Foreskin melanocyte (primary cell): ENCODE measurements at places on chromosomes 5 and 9.

DNA sequence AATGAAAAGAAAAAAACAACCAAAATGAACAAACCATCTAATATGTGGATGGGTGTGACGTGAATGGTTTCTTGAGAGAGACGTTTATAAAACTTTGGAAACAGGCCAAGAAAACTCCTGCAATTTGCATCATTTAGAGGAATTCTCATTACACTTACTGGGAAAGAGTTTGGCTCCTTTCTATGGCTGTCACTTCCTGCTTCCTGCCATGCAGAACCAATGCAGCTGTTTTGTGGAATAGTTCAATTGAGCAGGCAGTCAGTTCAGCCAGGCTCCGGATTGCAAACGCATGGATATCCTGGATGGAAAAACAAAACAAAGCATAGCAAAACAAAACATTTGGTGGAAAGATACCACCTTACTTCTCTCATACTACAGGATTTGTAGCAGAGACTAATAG is 36.6 kb downstream of the FAM114A2 start:
- peak; percentile 6 for DNase-seq

- DNase-seq, result peak; percentile 94
Observed at GRCh38 chr5:78747705-78748359, 99.3 kb upstream of the LHFPL2 start.

DNA sequence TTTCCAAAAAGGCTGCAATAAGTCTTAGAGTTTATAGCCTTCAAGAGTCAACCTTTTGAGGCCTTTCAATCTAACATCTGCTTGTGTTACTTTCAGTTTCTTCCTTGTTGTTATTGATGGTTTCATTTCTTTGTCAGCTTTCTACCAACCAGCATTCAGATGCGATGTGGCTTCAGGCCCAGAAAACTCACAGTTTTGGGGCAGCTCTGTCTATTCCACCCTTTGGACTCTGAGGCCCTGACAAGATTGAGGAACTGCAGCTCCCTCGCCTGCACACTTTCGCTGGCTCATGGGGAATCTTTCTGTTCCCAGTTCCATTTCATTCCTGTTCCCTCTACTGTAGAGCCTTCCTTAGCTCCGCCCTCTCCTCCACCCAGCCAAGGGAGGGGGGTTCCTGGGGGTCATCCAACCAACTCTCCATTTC is 13.3 kb upstream of the WHRN start:
- DNase-seq, result no peak

DNA sequence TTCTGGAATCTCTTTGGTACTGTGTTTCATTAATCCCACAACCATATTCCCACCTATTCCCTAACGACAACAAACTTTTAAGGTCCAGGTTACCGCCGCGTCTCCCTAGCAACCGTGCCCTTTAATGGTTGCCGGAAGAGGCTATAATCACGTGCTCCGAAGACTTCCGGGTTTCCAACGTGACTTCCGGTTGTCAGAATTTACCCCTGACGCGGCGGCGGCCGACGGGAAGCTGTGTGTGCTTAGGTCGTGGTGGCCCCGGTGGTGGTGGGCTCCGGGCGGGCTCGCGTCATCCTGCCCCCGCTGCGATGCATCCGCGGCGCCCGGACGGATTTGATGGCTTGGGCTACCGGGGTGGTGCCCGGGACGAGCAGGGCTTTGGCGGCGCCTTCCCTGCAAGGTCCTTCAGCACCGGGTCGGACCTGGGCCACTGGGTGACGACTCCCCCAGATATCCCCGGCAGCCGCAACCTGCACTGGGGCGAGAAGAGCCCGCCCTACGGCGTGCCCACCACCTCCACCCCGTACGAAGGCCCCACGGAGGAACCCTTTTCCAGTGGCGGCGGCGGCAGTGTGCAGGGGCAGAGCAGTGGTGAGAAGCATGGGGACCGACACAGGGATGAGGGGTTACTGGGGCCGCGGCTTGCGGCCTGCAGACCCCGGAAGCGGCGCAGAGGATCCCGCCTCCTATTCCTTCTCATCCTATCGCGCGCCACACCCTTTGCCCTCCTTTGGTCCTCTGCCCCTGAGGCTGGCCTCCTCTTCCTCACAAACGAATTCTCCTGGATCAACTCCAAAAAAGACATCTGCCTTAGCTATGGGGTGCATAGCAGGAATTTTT is at the start of gene SLC25A46:
SLC25A46 (plus strand) TSS at position 196 of the 840 bp plus-strand sequence; CDS start at position 309, 113 bp downstream.
- DNase-seq, result peak; percentile 89

GRCh38 chr5:87787086-87787485 is 374.4 kb upstream of the CCNH start:
- DNase-seq, result no peak

GRCh38 chr9:5428794-5429528 is 8.8 kb downstream of the PLGRKT start:
- DNase-seq, result no peak

DNA sequence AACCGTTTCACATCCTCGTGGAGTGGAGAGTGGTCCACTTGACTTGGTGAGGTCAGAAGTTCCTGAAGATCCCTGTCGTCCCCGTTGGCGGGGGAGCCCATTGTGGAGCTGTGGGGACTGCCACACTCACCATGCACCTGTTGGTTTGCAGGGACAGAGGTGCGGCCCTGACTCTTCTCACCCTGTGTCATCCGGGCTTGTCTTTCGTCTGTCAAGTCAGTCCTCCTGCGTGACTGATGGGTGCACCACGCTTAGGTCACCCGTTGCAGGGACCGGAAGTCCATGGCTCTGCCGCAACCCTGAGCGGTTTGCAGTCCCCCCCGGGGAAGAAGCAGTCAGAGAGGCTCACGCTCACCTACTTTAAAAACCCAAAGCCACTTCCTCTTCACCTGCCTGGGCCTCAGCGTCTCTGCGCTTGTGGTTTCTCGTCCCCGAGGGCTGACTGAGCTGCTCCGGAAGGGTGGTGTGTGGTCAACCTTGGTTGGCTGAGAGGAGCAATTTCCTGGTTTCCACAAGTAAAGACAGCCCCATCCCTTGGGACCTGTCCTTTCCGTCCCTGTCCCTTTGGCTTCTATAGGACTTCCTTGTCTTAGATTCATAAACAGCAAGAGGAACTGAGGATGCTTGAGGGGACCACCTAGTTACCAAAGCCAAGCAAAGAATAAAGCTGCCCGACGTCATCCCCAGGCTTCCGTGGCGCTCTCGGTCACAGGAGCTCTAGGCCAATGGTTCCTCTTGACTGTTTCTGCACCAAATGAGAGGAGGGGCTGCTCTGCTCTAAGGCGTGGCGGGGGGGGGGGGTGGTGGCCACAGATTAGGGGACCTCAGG is 53.2 kb downstream of the USP20 start:
- no peak for DNase-seq

DNA sequence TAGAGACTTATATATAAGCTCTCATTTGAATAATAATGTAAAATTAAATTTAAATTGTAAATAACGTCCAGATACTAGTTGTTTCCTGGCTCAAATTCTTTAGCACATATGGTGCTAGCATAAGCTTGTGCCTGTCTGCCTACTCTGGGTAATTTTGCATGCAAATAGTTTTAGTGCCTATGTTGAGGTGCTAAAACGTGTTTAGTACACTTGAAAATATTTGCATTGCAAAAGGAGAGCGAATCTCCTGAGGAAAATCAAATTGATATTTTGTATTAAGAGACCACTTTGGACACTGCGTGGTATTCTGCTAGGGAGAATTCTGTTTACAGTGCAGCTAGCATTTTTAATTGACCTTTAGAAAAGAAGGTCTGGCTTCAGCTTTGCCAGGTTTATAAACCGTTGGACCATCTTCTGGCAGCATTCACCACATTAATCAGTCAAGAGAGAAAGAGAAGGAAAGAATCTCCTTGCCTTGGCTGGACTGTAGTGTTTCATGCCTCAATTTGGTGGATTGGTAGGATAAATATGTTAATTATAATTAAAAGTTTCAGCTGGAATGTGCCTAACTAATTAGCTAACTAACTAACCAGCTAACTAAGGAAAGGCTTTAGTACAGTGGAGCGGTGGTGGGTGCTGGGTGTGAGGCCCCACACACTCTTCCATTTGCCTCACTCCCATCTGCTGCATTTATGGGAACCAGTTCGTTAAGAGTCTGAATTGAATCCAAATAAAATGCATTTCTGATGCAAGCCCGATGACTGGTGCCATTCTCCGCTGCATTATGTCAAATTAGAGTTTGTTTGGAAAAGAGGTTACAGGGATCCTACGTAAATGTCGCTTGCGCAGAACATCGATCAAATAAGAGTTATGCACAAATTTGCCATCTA is 150.1 kb upstream of the MPDZ start:
- no peak for DNase-seq

DNA sequence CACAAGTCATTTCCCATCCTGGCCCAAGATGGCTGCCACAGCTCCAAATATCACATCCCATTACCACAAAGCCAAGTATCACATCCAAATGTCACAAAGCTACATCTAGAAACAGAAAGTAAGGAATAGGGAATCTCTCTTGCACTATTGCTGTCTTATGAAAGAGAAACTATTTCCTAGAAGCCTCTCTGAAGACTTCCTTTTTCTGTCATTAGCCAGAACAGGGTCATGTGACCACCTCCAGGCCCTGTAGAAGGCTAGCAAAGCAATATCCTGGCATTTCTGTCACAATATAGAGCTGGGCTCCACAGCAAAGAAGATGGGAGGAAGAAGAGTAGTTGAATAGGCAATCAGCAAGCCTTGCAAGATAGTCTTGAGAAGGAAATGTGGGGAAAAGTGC is 99.2 kb downstream of the SH3TC2 start:
- DNase-seq, result no peak

DNA sequence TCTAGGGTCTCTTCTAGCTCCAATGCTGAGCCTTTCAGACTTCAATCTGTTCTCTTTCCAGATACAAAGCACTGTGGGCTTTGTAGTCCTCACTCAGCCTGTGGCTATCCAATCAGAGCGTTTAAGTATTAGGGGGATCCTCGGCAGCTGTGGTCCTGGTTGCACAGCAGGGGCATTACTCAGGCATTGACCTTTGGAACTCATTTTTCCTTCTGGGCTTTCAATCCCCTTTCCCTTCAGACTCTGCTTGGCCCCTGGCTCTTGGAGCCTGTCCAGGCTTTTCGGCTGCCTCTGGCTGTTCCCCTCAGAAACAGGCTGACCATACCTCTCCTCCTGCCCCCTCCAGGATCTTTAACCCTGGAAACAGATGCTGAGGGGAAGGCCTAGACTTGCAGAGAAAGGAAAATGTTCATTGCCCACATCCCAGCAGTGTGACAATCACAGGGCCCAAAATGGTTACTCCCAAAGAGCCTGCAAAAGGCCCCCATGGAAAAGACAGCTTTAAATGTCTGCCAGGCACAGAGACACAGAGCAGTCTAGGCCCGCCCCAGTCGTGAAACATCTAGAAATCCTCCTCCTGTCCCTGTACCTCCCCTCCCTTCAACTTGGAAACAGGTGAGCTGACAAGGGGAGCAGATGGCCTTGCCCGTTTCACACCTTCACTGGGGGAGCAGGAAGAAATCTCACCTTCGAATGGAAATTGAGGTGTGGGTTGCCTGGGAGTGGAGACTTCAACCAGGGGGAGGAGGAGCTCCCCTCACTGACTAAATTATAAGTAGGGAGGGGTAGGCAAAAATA is 13.7 kb downstream of the C1QTNF2 start:
- DNase-seq, result no peak

DNA sequence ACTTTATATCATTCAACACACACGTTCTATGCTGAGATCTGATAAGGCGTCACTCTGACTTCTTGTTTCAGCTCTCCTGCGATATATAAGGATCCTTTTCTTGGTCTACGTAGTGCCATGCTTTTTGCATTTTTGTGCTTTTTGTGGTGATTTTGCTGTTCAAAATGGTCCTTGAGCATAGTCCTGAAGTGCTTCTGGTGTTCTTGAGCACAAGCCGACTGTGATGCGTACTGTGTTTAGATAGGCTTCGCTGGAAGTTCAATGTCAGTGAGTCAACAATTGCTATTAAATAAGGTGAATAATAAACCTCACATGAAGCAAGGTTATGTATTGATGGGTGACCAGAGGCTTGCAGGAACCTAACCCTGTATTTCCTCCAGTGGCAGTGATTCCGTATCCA is 46.8 kb downstream of the ACO1 start:
- DNase-seq, result no peak

- DNase-seq, result no peak
Observed at GRCh38 chr9:132049323-132049882, 30.3 kb downstream of the MED27 start.

GRCh38 chr9:121736934-121737462 is 85.6 kb downstream of the DAB2IP start:
- no peak for DNase-seq

- DNase-seq, result no peak
Observed at GRCh38 chr5:178854284-178854683, 5.5 kb upstream of the ZNF354B start.

DNA sequence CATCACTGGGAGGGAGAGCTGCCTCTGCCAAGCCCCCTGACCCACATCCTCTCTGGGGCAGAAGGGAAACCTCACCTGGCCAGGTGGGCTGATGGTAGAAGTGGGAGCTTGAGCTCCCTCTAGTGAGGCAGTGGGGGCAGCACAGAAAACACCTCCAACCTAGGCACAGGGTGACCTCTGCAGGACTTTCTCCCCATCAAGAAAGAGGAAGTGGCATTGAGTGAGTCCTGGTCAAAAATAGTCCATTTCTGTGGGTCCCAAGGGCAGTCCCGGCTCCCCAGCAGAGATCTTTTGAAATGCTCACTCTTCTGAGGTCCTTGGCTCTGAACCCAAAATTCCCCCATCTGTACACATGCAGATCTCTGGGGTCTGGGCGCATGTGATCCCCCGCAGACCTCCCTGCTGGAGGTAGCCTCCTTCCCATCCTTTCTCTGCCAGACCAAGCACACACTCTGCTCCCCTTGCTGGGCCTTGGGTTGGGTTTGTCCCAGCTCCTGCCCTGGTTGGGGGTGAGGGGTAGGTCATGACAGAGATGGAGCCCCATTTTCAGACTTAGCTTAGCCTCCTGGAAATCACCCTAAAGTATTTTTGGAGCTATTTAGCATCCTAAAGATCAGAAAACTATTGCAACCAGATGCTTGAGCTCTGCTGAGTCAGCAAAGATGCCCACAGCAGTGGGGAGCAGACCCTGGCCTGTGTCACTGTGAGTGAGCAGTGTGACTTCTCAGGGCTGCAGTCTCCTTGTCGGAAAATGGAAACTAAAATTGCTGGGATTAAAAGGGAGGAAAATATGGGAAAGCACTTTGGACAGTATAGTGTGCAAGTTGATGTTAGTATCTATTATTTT is 41.6 kb upstream of the LCP2 start:
- DNase-seq, result no peak

GRCh38 chr9:113137196-113138168 is 13.3 kb upstream of the SLC31A2 start:
- DNase-seq, result no peak
